Gastrocnemius medialis (tissue), 4 donors: ENCODE measurements at places on chromosomes 6 and 20.

DNA sequence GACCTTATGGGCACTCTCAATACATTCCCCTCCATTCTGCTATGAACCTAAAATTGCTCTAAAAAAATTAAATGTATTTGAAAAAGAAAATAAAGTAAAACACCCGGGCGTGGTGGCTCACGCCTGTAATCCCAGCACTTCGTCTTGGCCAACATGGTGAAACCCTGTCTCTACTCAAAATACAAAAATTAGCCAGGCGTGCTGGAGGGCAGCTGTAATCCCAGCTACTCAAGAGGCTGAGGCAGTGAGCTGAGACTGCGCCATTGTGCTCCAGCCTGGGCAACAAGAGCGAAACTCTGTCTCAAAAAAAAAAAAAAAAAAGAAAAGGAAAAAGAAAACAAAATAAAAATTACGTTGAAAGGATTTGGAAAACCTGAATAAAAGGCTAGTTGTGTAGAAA lies 60.5 kb downstream of the CD164 start:
- no peak for DNase-seq

DNA sequence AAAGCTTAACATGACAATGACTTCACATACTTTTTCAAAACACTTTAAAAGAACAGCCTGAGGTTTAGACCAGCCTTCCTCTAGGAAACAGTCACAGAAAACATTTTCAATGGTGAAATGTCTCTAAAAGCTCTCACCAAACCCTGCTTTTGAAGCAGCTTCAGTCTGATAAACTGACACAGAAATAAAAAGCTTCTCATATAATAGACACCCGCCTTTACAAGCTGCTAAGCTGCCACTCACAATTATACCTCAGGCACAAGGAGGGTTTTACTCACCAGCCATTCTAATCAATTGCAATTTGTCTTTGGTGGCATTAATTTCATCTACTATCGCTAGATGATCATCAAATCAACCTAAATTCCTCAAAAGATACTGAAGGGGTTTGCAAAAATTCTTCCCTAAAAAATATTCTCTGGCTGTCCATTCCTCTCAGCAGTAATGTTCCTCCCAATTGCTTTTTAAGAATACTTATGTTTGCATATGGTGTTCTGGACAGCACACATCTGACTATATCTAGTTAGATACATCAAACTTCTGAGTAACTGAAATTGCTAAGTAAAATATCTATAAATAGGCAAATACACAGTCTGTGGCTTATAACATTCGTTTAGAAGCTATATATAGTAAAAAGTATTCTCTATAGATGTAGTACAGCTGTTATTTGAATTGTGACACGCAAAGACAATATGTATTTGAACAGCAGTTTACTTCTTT lies 29.4 kb downstream of the KIF13A start:
- no peak for DNase-seq

GRCh38 chr20:62666736-62667529 lies 24.6 kb downstream of the SLCO4A1 start:
- DNase-seq, result peak; percentile 48

DNA sequence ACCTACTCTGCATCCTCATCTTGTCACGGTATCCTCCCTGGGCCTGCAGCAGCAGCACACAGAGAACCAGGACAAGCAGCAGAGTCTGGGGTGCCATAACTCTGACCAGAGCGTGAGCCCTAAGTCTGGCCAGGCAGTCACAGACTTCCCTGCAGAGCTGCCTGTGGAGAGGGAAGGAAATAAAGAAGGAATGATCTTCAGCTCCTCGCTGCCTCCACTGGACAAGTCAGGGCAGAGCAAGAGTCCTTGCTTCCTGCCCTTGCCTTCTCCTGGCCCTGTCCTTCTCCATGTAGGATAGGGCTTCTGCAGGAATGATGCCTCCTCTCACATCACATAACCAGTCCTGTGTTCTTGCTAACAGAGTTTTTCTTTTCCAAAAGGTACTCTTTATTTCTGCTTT lies 15.9 kb upstream of the WFDC11 start:
- DNase-seq, result no peak

DNA sequence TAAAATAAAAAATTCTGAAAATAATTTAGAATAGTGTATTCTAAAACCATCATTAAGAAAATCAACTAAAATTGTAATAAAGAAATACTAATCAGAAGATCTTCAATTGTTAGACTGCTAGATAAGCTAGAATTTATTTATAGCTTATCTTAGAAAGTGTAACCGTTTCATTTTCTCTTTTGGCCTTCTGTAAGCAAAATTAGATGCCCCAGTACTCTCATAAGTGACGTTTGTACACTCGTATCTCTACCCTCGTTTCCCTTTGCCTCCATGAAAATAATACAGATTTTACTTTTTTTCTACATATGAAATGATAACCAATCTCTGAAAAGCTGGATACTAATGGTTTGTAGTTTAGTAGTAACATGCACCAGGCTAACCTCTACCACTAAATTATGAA lies 19.8 kb downstream of the DSE start:
- DNase-seq, result no peak

- DNase-seq, result no peak
Measured at GRCh38 chr6:110703906-110704594, 111.2 kb downstream of the CDK19 start.

- DNase-seq, result no peak
Measured at GRCh38 chr20:33901132-33901523, 90.0 kb downstream of the CHMP4B start.

DNA sequence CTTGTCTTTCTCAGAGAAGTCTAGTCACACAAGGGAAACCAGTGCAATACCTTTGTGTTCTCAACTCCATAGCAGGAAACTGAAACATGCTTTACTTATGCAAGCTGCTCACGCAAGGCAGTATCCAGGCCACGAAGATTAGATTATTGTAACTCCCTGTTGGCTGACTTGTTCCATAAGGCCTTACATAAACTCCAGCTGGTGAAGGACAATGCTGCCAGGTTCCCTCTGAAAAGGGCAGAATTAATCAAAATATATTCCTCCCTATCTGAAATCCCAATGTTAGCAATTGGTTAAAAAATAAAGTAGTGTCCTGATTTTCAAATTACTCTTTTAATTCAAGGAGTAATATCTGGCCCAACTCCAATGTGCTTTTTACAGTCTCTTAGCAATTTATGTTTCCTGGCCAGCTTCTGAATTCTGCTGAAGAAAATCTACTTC lies 966.6 kb downstream of the HACE1 start:
- no peak for DNase-seq

GRCh38 chr6:45535933-45536332 lies 158.2 kb upstream of the SUPT3H start:
- no peak for DNase-seq

DNA sequence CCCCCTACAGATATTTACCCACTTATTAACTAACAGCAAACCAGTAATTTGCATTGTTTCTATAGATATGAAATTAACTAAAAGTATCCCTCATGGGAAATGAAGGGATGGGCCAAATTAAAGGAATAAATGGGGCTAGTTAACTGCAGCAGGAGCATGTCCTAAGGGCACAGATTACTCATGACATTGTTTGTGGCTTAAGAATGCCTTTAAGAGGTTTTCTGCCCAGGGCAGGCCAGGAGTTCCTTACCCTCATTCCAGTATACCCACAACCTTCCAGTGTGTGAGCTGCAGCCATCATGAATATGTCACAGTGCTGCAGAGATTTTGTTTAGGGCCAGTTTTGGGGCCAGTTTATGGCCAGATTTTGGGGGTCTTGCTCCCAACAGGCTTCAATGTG lies 1101.9 kb downstream of the PRIM2 start:
- DNase-seq, result no peak

- DNase-seq, result no peak
Measured at GRCh38 chr20:56582542-56582941, 46.6 kb upstream of the TFAP2C start.

DNA sequence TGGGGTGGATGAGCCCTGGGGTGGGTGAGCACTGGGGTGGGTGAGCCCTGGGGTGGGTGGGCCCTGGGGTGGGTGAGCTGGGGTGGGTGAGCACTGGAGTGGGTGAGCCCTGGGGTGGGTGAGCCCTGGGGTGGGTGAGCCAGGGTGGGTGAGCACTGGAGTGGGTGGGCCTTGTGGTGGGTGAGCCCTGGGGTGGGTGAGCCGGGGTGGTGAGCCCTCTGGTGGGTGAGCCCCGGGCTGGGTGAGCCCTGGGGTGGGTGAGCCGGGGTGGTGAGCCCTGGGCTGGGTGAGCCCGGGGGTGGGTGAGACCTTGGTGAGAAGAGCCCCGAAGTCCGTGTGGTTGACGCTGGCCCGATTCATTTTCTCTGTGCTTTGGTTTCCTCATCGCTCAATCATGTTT lies 18.6 kb downstream of the SMOC2 start:
- DNase-seq, result no peak

DNA sequence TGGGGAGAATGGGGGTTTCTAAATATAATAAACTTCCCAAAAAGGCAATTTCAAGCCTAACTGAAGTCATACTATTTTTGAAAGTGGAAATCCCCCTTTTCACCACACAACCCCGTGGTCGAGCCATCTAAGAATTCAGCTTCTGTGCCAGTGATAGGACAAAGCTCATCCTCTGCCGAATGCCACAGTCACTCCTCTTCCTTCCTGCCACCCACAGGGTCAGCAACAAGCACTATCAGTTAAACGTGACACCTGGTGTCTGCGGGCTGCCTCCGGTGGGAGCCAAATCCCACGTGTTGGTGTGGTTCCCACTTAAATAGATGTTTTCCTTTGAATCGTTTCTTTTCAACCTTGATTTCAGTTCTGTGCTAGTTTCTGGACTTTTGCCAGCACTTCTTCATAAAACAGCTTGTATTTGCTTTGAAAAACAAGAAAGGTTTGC lies 60.7 kb downstream of the TNFAIP3 start:
- no peak for DNase-seq

DNA sequence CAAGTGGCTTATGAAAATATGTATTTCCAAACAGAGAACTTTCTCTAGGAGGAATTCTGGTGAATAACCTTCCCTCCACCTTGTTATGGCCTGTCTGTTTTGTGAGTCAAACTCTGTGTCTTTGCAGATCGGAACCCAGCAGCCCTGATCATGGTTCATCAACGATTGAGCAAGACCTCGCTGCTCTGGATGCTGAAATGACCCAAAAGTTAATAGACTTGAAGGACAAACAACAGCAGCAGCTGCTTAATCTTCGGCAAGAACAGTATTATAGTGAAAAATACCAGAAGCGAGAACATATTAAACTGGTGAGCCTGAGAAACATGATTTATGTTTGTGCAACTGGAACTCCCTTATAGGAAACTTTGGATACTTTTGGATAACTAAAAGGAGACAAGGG lies 294.5 kb upstream of the PLCB4 start:
- DNase-seq, result no peak
